ENCODE measurements at places on chromosomes 13 and 19.

DNA sequence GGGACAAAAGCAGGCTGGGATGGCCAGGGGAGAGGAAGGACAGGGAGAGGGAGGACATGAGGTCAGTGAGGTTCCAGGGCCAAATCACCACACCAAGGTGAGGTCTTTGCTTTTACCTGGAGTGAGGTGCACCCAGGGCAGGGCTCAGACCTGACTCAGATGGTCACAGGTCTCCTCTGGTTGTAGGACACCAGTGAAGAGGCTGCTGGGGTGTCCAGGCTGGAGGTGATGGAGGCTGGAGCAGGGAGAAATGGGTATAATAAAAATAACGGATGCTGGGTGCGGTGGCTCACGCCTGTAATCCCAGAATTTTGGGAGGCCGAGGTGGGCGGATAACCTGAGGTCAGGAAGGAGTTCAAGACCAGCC lies 6.9 kb downstream of the GRAMD1A start:
- no peak for DNase-seq

- no peak for DNase-seq
Observed at GRCh38 chr13:70668293-70668692, 560.0 kb upstream of the KLHL1 start.

GRCh38 chr19:18170714-18171255 lies 2.8 kb upstream of the IFI30 start:
- no peak for DNase-seq

GRCh38 chr19:11710313-11710712 lies 28.4 kb downstream of the ZNF823 start:
- no peak for DNase-seq

GRCh38 chr19:5993201-5993600 lies 15.3 kb upstream of the RANBP3 start:
- no peak for DNase-seq

GRCh38 chr13:25462301-25463125 lies 90.7 kb downstream of the ATP8A2 start:
- no peak for DNase-seq
